ENCODE measurements at places on chromosomes 7 and 10.

DNA sequence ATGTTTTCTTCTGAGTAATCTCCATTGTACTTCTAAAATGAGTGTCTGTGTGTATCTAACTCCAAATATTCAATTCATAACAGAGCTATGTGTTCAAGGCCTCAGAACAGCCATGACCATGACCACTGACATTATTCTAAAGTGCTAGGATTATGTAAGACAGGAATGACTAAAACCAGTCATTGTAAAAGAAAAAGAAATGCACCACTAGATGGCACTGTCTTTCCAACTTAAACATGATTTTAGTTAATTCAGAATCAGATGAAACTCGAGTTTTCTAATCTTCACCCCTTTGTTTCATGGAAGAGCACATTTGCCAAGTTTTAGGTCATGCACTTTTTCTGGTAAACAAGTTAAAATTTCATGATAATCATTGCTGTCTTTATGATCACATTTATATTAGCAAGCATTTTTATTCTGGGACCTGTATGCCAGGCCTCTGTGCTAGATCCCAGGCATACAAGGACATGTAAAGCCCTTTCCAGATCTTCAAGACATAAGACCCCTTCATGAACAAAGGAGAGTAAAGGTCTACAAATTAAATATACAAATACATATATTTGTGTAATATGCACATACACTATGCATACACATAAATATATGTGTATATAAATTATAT lies 26.1 kb upstream of the RSU1 start:
- DNase-seq = peak; percentile 61

DNA sequence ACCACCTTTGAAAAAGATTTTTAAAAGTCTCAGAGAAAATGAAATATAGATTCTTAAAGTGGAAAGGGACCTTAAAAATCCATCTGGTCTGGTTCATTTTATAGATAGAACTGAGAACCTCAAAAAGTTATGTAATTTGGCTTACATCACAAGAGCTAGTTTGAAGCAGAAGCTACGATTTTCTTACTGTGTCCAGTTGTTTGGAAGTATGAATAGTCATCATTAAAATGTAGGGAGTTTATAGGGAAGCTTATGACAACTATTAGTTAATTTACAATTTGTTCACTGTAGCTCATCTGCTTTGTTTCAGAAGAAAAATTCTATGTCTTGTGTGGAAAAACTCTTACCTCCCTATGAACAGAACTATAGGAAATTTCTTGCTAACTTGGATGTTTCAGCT lies 26.9 kb downstream of the ZEB1 start:
- DNase-seq = no peak

GRCh38 chr7:507623-508300 lies 11.9 kb downstream of the PDGFA start:
- no peak for DNase-seq

DNA sequence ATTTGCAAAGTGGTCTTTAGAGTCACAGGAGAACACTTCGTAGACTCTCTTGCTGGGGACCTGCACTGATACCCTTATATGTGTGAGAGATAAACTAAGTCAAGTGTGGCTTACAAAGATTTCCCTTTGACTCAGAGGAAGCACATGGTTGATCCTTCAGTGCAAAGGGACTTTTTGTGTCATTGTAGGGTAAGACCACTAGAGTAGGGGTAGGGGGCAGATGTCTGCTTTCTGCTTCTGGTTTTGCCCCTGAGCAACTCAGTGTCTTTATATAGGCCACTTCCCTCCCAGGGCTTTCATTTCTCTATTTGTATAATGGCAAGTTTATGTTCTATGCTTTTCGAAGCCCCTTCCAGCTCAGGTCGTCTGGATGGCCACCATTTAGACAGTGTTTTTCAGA lies 281.7 kb downstream of the SORCS3 start:
- no peak for DNase-seq

GRCh38 chr10:58367069-58367468 lies 18.1 kb upstream of the TFAM start:
- DNase-seq = no peak

DNA sequence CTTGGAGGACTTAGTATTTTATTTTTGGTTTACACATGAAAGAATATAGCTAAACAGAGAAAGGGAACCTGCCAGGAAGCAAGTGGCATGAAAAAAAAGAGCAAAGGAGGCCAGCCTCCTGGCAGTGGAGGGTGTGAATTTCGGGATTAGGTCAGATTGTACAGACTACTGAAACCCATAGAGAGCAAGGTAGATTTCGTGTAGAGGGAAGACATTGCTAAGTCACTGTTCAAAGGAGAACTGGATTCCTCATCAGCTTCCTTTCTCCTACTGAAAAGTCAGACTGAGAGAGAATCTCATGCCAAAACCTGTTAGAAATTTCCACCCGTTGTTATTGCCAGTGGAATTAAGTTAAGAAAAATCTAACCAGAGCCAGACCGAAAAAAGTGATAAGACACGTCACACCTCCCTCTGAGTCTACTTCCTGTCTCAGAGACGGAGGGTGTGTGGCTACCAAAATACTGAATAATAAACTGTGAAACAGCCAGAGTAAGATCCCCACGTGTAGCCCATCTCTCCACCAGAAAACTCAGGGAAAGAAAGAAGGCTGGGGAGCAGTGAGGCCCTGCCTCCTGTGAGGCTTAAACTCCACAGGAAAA lies 118.8 kb downstream of the SKIDA1 start:
- no peak for DNase-seq

DNA sequence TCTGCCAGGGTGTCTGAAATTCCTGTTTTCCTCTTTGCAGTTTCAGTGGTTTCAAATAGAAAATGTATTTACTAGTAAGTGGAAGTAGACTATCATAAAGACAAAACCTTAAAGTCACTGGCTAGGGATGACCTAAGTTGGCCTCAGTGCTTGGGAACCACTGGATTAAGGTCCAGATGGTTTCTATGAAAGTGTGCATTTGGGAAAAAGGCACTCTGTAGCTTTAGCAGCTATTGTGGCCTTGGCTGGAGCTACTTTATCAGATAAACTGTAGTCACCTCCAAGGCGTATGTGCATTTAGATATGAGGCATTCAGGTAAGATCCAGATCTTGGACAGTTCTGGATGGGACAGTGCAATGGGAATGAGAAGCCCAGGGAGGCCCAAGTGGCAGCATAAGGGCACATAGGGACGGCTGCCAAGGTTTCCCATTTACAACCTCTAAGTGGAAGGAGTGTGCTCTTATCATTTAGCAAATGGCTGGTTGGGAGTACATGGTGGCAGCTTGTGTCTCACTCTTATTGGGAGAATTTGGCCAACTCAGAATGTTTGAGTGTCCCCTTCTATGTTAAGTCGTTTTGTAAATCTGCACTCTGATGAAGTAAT lies 185.6 kb downstream of the LRMDA start:
- DNase-seq = no peak

DNA sequence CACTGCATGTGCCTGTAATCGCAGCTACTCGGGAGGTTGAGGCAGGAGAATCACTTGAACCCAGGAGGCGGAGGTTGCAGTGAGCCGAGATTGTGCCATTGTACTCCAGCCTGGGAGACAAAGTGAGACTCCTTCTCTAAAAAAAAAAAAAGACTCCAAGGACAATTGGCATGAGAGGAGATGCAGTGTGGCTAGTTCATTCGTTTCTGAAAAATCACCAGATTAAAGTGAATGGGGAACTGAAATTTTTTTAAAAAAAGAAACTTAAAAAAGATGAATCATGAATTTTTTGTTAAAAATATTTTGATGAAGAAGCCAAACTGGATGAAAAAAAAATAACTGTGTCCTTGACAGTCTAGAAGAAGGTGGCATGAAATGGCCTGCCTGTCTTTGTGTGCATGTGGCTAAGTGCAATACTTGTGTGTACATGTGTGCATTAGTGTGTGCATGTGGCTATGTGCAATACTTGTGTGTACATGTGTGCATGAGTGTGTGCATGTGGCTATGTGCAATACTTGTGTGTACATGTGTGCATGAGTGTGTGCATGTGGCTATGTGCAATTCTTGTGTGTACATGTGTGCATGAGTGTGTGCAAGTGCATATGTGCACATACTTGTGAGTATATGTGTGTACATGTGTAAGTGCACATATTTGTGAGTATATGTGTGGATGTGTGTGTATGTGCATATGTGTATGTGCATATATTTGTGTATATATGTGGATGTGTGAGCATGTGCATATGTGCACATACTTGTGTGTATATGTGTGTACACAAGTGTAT lies 391.7 kb upstream of the KLF6 start:
- DNase-seq = no peak

DNA sequence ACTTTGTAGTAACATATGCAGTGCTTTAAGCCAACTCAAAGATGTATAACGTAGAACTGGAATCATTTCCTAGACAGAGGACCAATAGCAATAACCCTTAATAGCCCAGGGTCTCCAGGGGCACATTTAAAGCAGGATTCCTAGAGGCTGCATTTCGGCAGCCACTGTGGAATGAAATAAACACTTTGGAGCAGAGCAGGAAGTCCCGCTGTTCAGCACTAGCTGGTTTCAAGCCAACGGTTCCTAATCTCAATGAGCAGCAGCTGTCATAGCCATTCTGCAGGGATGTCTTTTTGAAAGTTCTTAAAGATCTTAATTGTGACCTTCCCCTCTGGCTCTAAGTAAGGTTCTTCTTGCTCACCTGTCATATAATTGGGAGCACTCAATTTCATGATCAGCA lies 18.4 kb upstream of the MACROH2A2 start:
- no peak for DNase-seq

DNA sequence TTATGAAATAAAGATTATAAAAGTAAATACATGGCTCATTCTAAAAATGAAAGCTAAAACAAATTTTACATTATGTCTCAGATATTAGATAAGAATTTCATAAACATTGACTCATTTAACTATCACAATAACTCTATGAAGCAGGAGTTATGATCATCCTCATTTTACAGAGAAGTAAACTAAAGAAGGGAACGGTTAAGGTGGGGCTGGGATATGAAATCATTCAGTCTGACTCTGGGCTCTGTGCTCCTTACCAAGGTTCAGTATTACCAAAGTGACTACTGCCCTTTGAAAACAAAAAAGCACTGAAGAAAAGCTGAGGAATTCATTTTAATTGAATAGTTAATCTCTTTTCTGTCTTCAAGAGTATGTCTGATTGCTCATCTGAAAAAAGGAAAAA lies 22.1 kb upstream of the CUBN start:
- DNase-seq = no peak

- DNase-seq = no peak
Measured at GRCh38 chr10:59621771-59622170, 87.9 kb downstream of the SLC16A9 start.

- no peak for DNase-seq
Measured at GRCh38 chr7:43577485-43577951, 5.4 kb upstream of the STK17A start.

GRCh38 chr7:69676247-69676646 lies 78.0 kb downstream of the AUTS2 start:
- no peak for DNase-seq

DNA sequence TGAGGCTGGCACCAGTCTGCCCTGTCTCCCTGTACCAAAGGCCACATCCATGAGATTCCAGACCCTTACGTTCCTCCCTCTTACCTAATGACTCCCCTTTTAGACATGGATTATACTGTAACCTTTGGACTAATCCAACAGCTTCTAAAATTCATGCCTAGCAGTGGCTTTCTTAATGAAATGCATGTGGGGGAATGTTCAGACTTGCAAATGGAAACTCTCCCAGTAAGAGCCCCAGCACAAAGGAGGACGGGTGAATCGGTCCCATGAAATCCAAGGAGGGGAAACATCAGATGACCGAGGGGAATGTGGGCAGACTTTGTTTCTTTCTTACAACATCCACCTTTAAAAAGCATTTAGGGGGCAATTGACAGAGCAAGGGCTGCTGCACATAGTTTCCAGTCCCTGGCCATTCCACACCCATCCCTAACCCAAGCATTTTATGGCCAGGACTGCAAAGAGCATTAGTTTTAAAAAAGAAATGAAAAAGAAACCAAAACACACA lies 71.5 kb downstream of the COL13A1 start:
- no peak for DNase-seq
